ENCODE measurements at places on chromosomes 7 and 10. TPM values are rescaled to one million over a fixed set of nuclear protein-coding genes. Genes with fewer than 3 reads are reported as not detected.

- no peak for DNase-seq
Observed at GRCh38 chr10:69892816-69893215, 91.1 kb downstream of the COL13A1 start.

PTF1A gene
- total RNA-seq, result not detected

DNA sequence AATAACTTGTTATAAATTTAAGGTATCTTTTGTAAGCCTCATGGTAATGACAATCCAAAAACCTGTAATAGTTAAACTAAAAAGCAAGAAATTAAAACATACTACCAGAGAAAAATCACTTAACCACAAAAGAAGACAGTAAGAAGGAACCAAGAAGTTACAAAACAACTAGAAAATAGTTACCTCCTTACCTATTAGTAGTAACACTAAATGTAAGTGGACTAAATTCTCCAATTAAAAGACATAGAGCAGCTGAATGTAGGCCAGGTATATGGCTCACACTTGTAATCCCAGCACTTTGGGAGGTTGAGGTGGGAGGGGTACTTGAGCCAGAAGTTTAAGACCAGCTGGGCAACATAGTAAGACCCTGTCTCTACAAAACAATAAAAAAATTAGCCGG lies 84.0 kb downstream of the SNX13 start:
- DNase-seq, result no peak

- no peak for DNase-seq
Observed at GRCh38 chr7:78139335-78139734, 340.8 kb downstream of the PHTF2 start.

GRCh38 chr10:10819206-10819856 lies 198.3 kb upstream of the CELF2 start:
- DNase-seq, result no peak

DNA sequence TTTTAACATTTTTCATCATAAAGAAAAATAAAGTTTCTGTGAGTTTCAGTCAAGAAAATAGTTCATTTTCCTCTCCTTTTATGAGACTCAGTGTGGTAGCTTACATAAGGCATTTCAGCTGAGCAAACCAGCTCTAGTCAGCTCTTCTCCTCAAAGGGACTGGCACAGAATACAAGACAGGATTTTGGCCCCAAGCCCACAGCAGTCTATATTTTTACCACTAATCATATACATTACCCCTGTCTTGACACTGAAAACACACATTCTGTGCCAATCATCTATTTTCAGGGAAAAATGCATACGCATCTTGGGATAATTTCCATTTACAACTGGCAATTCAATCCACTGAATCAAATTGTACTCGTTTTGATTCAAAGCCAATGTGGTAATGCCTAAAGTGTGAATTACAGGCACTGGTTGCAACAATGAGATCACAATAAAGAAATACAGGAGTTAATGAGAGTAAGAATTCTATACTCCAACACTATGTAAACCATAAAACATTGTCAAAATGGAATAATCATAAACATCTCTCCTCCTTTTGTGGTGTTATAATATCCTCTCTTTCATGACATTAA lies 186.4 kb downstream of the CACNA2D1 start:
- DNase-seq, result no peak

DNA sequence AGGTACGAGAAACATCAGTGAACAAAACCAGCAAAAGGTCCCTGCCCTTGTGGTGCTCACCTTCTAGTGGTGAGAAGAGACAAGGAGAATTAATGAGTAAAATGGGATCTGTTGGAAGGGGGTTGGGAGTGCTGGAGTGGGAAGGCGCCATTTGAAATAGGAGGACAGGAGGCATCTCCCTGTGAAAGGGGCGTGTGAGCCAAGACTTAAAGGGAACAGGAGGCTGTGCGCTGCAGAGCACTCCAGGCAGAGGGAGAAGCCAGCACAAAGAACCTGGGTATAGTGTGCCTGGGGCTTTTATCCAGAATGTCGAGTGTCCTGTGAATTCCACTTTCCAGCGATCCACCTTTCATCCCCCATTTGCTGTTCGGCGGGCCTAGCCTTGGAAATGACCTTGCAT lies 497.9 kb upstream of the GALNT17 start:
- no peak for DNase-seq

DNA sequence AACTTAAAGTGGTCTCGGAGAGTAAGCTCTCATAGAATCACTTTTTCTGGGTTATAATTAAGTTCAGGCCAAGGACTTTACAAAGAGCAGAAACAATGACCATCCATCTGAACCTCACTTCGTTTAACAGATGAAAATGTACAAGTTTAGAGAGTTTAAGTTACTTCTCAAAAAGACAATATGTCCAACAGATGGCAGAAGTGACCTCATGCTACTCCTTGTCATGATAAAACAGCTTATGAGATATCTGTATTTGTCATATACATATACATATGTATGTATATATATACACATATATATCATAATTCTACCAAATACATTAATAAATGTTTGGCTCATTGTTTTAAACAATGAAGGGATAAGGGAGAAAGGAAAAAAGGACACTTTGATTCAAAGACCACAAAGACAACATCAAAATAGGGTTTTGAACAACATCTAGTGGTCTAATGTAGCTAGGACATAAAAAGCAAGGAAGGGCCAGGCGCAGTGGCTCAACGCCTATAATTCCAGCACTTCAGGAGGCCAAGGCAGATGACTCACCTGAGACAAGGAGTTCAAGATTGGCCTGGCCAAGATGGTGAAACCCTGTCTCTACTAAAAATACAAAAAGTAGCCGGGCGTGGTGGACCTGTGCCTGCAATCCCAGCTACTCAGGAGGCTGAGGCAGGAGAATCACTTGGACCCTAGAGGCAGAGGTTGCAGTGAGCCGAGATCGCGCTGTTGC lies 17.8 kb downstream of the NAPEPLD start:
- no peak for DNase-seq

PSD gene
- not detected for total RNA-seq

GNAT3 gene
- total RNA-seq, result not detected

GRCh38 chr10:114709984-114710383 lies 51.9 kb upstream of the ABLIM1 start:
- peak; percentile 27 for DNase-seq

DNA sequence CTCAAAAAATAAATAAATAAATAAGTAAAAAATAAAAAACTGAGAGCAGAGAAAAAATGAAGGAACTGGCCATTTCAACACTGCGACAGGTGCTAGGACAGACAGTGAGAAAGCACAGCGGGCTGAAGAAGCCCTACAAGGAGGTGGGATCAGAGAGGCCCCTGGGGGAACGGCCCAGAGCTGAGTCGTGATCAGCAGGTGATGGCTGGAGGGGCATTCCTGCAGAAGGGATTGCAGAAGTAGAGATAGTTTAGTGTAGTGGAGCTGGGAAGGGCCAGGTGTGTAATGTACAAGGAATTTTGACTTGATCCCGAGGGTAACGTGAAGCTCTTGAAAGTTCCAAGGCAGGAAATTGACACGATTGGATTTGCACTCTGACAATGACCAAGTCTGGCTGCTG lies 112.1 kb downstream of the CUL2 start:
- no peak for DNase-seq

- peak; percentile 5 for DNase-seq
Observed at GRCh38 chr7:9242636-9243035, 809.2 kb downstream of the NXPH1 start.

DNA sequence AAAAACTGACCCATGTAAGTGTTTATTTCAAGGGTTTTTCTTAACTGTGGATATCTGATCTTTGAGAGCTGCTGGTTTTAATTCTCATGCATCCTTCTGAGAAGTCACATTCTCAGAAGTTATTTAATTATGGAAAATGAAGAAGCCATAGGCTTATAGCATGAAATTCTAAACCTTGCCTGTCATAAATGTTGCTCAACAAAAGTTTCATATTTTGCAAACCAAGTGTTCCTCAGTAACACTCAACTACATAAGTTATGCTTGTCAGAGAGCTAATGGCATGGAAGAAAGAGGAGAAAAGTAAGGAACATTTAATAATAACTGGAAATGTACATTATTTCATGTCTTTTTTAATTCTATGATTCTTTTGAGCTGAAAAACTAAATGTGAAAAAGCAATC lies 78.6 kb upstream of the MPP7 start:
- DNase-seq, result no peak

DNA sequence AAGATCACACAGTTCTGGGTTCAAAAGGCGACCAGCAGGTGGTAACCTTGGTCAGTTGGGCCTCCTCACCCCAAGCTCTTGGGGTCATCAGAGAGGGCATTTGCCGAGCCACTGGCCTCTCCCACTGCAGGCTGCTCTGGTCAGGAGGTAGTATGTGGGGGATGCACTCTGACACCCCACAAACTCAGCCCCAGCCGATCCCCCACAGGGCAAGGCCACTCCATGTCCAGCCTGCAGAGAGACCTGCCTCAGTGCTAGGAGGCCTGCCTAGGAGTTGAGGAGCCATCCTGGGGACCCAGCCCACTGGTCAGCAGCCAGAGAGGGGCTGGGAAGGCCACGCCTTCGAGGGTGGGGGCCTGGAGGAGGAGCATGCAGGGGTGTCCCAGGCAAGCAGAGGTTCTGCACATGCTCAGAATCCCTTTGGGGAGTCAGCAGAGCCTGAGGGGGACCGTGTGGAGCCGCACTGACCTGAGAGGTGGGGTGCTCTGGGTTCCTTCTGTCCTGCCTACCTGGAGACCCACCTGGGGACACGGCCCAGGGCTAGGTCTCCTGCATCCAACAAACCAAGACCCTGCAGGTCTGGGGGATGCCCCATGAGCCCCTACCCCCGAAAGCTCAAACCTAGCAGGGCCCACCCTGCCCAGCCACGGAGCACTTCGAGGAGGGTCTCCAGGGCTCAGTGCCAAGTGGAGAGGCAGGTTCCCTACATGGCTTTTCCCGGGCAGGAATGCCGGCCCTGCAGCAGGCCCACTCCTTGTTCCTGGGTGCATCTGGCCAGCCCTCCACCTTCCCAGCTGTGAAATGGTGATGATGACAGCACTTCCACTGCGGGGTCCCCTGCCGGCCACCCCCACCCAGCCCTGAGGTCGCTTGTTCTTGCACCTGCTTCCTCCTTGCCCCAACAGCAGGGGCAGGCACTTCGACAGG lies 58.5 kb downstream of the RASGEF1A start:
- no peak for DNase-seq

GRCh38 chr7:92242972-92243371 lies 2.7 kb downstream of the KRIT1 start:
- no peak for DNase-seq

DNA sequence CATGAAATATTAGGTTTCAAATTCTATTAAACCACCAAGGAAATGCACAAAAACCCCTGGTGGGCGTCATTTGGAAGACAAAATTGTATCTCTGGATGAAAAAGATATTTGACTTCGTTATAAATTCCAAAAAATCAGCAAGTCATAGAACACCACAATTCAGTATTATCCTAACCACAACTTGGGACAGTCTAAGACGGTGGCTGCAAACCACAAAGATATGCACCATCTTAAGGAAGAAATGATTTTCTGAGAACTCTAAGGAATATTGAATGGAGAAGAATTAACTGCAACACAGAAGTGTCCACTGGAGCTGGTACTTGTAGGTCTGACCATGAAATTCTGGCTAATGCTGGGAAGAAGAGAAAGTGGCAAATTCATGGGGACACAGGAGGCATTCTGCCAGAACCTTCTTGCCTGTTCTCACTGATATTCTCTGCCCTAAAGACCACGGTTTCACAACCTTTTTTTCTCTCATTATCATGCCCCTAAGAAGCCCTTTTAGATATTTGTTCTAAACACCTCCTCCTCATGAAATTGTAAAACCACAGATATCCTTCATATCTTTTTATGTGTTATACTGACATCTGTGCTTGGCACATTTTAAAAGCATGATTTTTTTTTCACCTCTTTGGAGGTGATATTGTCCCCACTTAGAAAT lies 92.9 kb downstream of the SFMBT2 start:
- no peak for DNase-seq

WASL gene
- 1.4 TPM for total RNA-seq

DNA sequence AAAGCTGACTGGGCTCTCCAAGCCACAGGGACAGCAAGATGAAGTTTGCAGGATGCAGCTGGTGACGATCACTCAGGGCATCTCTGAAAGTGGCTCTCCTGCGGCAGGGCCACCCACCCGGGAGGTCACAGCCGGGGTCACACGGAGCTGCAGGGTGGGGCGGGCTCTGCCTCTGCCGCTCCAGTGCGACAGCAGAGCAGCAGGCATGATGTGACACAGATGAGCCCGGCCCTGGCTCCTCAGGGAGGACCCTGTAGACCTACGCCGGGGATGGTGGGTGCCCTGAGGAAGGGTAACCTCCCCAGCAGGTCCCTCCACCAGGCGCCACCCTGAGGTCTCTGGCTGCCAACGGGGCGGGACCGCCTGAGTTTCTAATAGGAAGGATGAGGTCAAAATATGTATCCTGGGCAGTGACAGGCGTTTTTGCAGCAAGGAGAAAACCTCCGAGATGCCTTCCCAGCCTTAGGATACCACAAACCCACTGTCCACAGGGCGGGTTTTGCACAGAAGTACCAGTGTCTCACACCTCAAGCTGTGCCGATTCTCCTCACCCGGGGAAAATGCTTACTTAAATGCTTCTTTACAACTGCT lies 114.8 kb upstream of the DIP2C start:
- DNase-seq, result no peak

CUZD1 gene
- 0.13 TPM for total RNA-seq

DNA sequence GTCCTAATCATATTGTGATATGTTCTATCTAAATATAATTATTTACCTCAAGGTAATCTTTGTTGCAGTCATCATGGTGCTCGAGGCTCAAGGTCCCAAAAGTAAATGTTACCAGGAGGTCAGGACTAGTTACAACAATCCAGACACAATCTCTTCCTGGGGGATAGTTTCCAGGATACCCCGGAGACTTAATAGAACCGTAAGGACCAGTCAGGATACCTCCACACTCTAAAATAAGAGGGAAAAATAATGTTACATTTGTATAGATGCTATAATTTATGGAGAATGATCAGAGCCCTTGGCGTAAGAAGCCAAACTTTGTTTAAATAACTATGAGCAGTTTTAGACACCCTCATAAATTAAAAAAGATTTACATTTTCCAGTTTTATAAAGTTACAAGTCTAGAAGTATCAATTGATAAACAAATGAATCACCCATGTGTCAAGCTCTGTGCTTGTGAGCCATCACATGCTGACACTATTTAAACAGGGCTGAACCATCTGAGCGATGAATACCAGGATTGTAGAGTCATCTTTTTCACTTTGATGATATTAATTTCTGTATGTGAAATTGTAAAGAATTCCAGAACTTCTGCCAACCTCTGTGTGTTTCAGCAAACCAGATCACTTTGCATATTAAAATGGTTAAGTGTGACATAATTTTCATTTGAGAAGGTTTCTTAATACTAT lies 41.3 kb downstream of the CUBN start:
- peak; percentile 54 for DNase-seq

GRCh38 chr7:34022626-34023025 lies 117.3 kb downstream of the BMPER start:
- DNase-seq, result no peak

DNA sequence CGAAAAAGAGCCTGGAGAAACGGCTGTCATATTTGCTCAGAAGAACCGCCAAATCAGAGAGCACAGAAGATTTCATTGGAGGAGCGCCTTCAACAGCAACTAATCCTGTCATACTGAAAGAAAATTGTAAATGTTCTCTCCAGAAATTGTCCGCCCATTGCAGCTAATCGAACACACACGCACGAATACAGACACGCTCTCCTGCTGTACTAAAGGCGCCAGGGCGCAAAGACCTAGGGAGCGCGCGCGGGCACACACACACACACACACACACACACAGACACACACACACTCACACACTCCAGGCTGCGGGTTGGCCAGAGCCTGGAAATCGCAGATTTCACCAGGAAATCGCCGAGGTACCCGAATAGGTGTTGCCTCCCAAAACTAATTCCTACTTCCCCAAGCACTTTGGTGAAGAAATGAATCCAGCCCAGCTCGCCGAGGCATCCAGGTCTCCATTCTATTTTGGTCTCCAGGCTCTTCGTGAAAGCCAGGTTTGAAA lies at the start of gene CHRM2:
Gene CHRM2, plus strand, starts transcription at position 157 of the 505 bp plus-strand sequence. CDS start 146,214 bp downstream, outside the sequence.
- no peak for DNase-seq
